NCI-H1105 treated with DMSO at 0.1 percent for 48 hours (cell line): ENCODE measurements at places on chromosomes 4 and X.

GRCh38 chr4:88817740-88818139 is 120.1 kb upstream of the NAP1L5 start:
- DNase-seq, result no peak

DNA sequence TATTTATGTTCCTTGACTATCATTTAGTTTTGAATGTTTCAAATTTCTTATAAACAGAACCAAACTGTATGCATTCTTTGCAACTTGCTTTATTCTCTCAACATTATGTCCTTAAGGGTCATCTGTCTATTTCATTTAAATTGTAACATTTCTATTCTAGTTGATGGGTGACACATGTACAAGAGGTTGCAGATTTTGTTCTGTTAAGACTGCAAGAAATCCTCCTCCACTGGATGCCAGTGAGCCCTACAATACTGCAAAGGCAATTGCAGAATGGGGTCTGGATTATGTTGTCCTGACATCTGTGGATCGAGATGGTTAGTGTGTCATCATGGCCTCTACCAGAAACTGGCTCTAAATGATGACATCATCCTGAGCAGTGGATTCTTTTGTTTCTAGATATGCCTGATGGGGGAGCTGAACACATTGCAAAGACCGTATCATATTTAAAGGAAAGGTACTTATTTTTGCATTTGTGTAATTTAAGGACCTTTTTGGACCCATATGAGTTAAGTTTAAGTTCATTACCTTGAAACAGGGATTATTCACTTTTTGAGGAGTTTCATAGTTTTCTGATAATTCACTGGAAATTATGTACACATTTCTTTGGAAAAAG is 6.1 kb downstream of the LIAS start:
- no peak for DNase-seq

DNA sequence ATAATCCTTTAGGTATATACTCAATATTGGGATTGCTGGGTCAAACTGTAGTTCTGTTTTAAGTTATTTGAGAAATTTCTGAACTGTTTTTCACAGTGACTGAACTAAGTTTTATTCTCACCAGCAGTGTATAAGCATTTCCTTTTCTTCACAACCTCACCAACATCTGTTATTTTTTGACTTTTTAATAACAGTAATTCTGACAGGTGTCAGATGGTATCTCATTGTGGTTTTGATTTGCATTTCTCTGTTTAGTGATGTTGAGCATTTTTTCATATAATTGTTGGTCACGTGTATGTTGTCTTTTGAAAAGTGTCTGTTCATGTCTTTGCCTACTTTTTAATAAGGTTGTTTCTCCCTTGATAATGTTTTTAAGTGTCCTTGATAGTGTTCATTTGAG is 112.6 kb downstream of the LINC00632 start:
- no peak for DNase-seq

- no peak for DNase-seq
Measured at GRCh38 chr4:150976478-150977118, 38.5 kb downstream of the LRBA start.

- DNase-seq, result no peak
Measured at GRCh38 chr4:73436674-73437557, 895 bp downstream of the AFP start.

DNA sequence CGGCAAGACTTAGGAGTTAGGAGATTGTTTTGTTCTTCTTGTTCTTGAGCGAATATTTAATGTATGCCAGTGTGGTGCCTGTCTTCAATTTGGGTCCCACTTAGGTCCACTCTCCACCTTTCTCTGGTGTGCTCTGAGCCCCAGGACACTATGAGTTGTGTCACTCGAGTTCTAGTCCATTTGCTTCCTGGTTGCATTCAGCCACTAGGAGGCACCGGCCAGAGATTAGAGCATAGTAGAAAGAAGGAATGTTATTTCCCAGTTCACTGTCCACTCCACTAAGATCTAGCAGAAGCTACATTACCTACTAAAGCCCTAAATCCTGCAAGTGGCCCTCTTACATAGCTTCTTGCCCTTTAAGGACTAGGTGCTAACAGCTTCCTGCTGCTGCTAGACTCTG is 326.9 kb downstream of the NAF1 start:
- no peak for DNase-seq

GRCh38 chr4:76620723-76621468 is 185.9 kb downstream of the SHROOM3 start:
- no peak for DNase-seq

- no peak for DNase-seq
Measured at GRCh38 chr4:97132435-97132834, 1010.8 kb downstream of the STPG2 start.

DNA sequence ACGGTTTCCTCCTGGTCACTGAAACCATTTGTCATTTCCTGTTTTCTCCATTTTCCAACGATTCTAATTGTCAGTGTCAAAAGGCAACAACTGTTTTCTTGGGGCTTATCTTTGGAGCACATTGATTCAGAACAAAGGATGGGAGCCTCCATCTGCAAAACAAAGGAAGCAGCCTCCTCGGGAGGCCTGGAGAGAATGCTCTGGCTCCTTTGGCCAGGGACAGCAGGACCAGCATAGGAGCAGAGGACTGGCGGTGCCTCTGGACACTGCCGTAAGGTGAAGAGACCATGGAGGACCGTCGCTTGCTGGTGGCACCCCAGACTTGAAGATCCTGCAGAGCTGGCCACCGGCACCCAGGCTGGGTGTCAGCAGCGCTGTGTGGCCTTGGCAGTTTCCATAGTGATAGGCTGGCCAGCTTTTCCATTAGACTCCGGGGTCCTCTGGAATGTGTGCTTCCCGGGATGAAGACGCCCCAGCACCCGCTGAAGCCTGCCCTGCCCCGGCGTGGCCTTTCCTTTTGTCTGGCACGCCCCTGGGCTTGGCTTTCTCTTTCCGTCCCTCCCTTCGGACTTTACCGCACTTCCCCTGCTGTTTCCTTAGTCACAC is 61.1 kb upstream of the MTM1 start:
- DNase-seq, result no peak

DNA sequence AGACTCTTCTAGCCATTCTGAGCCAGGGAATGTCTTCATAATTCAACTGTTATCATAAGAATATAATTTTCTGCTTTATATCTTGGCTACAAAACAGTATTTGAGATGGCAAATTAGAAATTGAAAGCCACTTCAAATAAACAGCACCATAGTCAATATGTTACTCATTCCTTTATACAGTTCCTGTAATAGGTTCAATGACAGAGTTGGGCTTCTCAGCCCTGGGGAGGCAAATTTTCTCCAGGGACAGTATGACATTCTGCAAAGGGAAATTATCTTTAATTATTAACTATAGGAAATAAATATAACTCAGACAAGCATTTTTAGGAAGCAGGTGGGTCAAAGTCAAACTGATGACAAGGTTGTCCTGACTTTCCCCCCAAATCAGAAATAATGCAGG is 71.9 kb upstream of the RPS6KA6 start:
- DNase-seq, result no peak

DNA sequence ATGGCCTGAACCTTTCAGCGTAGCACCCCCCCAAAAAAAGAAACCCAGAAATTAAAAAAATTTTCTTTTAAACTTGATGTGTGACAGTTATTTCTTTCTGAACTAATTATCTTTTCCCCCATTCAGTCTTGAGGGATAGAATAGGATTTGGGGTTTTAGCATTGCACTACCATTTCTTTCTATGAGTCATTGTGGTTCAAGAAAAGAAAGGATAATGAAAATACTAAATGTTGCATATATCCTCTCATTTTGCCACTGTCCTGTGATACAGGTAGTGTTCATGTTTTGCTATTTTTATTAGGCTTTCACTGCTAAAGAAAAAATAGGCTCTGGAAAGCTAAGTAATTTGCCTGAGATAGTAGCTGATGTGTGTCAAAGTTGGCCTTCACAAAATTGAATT is 39.4 kb upstream of the DCK start:
- no peak for DNase-seq

DNA sequence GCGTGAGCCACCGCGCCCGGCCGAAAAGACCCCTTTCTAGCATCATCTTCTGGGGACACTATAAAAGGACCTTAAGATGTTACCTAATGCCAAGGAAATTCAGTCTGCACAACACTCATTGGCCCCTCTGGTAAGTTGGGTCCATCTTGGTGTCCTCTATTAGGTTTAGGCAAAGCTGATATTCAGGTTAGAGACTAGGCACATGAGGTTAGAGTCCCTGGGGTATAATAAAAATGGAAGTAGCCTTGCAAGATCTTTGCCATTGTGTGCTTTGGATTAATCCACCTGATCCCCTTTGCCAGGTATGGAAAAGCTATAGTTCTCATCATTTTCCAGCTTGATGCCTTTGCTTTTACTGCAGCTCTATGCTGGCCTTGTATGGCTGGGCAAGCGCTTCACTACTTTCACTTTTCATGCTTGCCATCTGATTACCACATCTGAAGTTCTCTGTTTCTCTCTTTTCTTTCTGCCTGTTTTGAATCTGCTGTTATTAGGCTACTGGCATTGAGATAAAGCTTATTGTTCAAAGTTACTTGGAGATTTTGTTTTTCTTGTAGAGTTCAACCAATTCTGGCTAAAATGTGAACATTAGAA is 5.4 kb upstream of the ADH4 start:
- no peak for DNase-seq

GRCh38 chr4:126957556-126957955 is 675.2 kb upstream of the INTU start:
- no peak for DNase-seq

DNA sequence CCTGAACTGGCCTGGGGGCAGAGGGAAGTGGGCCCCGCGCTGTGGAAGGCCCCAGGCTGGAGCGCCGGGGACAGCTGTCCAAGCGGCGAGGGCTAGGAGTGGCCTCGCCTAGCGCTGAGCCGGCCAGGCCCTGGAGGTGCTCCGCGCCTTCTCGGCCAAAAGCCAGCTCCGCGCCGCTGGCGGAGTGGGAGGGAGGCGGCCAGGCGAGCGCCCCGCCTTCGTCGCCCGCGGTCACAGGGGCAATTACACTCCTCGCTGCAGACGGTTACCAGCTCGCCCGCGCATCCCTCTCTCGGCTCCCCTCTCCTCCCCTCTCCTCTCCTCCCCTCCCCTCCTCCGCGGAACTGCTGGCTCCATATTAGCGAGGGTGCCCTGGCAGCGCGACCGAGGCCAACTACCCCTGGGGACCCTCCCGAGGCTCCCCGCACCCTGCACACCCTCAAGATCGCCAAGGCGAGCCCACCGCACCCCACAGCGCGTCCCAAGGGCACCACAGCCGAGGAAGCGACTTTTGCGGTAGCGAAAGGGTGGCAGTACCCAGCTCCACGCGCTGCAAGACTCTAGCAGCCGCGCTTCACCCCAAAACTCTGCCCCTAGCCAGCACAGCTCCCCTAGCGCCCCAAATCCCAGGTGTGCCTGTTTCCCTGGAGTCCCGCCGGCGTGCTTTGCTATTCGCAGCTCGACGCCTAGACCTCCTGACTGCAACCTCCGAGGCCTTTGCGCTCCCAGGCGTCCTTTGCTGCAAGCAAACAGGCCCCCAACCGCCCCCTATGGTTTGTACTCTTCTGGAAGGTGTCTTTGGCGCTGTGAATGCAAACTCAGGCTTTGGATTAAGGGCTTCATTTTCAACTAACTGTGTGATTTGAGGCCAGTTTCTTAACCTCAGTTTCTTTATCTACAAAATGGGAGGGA is 91.4 kb downstream of the BCOR start:
- no peak for DNase-seq

GRCh38 chr4:93894995-93895394 is 66.4 kb downstream of the ATOH1 start:
- no peak for DNase-seq

GRCh38 chrX:153731117-153731844 is 6.6 kb downstream of the ABCD1 start:
- no peak for DNase-seq

GRCh38 chrX:136907621-136908020 is 27.1 kb upstream of the RBMX start:
- DNase-seq, result no peak

GRCh38 chrX:10619425-10620046 is 849 bp downstream of the MID1 start:
- no peak for DNase-seq

DNA sequence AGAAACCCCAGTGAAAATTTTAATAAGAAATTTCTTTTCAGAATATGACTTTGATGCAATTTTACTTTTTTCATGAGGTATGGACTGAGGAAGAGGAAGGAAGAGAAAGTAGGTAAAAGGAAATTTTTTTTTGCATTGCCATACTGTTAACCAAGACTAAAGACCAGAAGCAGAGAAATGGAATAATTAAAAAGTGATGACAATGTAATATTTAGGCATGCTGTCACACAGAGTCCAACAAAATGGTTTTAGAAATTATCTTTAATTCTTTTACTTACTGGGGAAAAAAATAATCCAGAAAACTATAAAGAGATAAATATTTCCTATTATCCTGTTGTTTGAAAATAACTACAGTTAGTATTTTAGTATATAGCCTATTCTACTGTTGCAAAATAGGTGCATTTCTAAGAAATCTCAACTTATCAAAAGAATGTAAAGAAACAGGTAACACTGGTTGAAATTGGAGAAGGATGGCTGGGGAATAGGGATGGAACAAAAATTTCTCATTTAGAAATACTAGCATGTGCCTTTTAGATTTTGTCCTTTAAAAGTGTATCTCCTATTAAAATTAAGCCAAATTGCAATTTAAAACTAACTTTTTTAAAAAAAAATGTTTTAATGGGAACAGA is 92.6 kb downstream of the ANXA3 start:
- no peak for DNase-seq

DNA sequence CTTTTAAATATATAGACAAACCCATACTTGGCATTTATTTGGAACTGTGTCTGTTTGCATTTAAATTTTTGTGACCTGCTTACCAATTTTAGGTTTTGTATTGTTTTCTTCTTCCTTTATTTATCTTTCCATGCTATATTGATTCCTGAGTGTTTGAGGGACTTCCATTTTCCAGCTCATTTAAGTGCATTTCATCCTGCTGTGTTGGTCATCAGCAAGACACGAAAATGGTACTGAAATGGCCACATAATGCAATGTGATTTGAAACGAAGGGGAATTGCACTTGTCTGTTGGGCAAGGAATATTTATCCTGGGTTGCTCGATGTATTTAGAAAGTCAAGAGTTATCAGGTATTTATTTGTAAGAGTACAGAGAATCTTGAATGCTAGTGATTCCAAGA is 524.3 kb upstream of the MAGEB2 start:
- no peak for DNase-seq

DNA sequence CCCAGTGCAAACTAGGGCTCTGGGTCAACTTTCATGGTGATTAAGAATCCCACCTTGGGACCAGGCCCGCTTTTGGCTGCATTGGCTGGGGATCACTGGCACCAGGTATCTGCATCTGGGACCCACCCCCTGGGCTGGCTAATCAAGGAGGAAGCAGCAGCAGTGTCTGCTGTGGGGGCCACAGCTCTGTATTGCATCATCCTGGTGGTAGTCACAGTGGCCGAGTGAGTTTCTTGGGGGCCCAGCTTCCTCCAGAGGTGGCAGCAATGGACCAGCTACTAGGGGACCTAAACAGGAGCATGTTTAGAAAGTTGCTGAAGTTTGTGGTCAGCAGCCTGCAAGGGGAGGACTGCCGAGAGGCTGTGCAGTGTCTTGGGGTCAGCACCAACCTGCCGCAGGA is 15.7 kb downstream of the LNX1 start:
- no peak for DNase-seq

GRCh38 chr4:20576861-20577260 is 123.4 kb upstream of the PACRGL start:
- no peak for DNase-seq

- no peak for DNase-seq
Measured at GRCh38 chrX:9494771-9495170, 29.9 kb downstream of the TBL1X start.
